ENCODE measurements at places on chromosomes 7 and 10.

GRCh38 chr7:31055471-31055870 is 3.4 kb downstream of the ADCYAP1R1 start:
- no peak for ATAC-seq

DNA sequence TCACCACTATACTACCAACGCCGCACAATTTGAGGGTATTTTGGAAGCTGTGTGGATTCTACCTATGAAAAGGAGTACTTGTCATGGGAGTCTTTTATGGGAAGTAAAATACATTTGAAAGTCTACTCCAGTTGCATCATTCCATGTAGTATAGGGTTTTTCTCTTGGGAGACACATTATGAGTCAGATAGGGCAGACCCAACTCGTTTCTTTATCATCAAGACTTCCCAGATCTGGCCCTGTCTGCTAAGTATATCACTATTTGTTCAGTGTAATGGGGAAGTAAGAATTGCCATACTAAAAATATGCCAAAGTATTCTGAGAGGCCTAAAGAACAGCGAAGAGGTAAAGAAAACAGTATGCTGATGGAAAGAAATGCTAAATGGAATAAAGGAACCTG is 144.2 kb downstream of the SPAG6 start:
- no peak for ATAC-seq

- no peak for ATAC-seq
Observed at GRCh38 chr10:131145756-131146155, 165.8 kb downstream of the TCERG1L start.

- no peak for ATAC-seq
Observed at GRCh38 chr7:32191305-32191704, 121.1 kb upstream of the PDE1C start.

- no peak for ATAC-seq
Observed at GRCh38 chr7:29396563-29396962, 167.1 kb upstream of the PRR15 start.

GRCh38 chr7:113289140-113289740 is 170.9 kb upstream of the SMIM30 start:
- ATAC-seq = peak; percentile 100
